Effector memory CD4-positive, alpha-beta T cell (primary cell): ENCODE measurements at places on chromosomes 1 and 21.

- DNase-seq: no peak
Observed at GRCh38 chr1:186178426-186179043, 196.5 kb downstream of the TPR start.

GRCh38 chr21:17438635-17439034 lies 74.2 kb upstream of the CXADR start:
- no peak for DNase-seq

DNA sequence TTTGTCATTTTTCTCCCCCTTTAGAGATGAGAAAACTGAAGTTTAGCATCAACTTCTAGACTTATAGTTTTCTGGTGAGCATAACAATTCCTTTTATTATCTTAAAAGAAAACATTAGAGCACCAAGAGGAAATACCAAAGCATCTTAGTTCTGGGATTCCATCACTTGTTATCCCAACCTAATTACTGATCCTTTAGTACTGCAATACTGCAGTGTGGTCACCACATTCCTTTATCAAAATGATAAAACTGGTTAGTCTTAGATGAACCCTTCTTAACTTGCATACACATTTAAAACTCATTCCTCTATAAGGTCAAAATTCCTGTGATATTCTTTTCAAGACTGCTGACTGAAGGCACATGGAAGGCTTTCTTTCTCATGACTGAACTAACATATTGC lies 23.1 kb downstream of the SOD1 start:
- no peak for DNase-seq

DNA sequence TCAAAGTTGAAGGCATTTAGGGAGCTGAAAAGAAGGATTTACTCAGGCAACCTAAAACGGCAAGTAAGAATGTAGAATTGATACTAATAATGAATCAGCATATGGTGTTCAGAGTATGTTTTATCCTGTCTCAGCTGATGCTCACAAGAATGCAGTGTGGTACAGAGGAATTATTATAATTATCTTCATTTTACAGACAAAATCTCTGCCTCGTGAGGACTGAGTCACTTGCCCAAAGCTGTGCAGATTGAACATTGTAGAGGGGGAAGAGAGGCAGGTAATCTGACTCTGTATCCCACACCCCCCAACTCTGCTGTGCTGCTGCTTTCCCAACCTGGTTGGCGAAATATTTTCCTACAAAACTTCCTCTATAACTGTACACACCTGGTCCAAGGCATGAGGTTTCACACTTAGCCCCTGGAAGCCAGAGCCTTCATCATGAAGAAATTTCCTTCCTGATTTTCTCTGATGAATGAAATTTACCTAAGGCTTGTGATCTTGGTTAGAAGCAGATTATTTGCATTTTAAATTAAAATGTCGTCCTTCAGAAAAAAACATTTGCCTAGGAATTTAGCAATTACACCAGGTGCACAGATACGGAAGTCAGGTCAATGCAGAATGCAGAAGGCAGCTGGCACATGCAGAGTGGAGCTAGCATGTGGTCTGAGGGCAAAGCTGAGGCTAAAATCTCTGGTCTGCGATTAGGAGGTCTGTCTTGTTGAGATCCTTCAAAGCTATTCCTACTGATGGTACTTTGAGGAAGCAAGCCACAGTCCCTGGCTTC lies 52.8 kb downstream of the DPT start:
- DNase-seq: no peak

GRCh38 chr1:204288021-204288588 lies 71.6 kb downstream of the PLEKHA6 start:
- no peak for DNase-seq

DNA sequence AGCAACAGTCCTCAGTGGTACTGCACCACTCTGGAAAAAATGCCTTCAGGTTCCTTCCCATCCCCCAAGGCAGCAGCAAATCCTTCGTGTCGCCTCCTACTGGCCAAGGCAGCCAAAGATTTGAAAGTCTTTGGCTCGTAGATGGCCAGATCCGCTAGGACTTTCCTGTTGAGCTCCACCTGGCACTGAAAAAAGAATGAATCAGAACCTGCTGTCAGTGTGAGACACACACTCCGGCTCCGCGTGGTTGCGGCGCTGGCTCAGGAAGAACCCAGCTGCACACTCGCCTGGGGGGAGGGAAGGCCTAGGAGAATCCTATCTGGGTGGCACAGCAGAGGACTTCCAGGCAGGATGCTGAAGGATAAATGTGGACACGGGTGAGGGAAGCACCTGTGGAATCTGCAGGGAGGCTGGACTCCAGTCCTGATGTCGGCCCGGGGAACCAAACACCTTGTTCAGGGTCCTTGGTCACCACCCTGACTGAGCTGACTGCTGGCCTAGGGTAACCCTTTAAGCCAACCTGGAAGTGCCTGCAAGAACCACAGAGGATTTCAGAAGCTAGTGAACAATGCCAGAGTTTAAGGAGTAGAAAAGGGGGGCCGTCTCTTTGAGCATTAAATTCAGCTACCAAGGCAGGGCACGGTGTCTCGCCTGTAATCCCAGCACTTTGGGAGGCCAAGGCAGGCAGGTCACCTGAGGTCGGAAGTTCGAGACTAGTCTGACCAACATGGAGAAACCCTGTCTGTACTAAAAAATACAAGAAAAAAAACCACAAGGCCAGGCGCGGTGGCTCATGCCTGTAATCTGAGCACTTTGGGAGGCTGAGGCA lies 3.2 kb upstream of the CCNL2 start:
- no peak for DNase-seq

GRCh38 chr21:44550807-44551206 lies 498 bp downstream of the KRTAP10-2 start:
- no peak for DNase-seq

DNA sequence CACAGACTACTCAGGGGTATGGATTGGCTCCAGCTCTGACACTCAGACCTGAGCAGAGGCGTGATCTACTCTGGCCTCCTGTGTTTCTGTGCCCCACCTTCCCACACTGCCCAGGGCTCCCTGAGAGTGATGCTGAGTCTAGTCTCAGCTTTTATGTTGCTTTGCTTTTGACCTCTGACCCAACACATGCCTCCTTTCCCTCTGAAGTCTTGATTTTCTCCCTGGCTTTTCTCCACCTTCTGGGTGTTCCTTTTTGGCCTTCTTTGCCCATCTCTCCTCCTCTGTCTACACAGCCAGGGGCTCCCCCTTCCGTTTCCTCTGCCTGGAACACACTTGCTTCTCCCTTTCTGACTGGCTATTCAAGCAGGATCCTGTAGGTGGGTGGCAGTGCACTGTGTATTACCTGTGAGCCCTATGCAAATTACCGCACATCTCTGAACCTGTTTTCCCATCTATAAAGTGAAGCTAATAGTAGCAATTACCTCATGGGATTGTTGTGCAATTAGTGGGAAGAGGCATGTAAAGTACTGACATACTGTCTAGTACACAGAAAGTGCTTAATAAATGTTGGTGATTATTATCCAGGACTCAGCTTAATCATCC lies 13.7 kb upstream of the MEX3A start:
- no peak for DNase-seq

GRCh38 chr1:16441282-16441665 lies 750 bp downstream of the NECAP2 start:
- no peak for DNase-seq

GRCh38 chr1:210779269-210779668 lies 354.7 kb downstream of the KCNH1 start:
- DNase-seq: no peak

DNA sequence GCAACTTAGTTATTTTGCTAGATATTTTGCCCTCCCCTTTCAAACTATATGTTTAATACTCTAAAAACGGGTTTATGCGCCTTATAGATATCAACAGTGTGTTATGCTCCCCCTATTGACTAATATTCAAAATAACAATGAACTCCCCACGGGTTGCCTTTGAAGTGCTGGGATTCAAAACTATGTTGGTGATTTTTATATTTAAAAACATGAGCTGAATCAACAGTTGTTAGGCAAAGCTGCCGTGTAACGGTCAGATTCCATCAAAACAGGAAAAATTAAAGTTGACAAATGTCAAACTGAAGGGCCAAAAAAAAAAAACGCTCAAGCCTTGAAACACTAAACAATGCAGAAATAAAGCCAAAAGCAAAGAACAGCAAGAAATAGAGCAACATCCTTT lies 2.5 kb downstream of the TGFBR3 start:
- DNase-seq: no peak

DNA sequence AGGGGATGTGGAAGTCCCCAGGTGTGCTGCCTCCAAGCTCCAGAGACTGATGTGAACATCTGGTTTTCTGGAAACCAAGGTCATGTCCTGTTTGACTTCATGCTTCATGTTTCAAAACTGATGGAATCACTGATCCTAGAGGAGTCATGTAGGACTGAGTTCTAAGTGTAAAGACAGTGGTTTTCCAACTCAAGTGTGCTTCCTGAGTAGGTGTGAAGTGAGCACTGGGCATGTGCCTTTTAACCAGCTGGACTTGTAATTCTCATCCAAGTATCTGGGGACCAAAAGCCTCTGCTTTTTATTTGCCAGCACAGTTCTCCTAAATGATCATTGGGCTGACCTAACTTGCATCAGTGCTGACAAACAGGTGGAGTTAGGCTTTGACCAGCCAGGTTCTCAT lies 36.9 kb downstream of the ABCA4 start:
- no peak for DNase-seq

DNA sequence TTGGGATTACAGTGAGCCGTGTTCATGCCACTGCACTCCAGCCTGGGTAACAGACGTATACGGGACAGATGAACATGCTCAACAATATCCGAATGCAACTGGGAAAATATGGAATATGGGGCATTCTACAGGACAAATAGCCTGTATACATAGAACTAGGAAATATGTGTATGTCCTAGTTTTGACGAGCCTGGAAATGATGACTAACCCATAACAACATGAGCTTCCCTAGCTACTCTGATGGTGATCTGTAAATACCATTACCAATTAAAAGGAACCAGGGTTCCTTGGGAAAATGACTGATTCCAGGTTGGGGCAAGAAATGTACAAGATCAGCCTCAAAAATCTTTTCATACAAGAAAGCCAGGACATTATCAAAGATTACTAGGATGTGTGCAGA lies 42.8 kb upstream of the ARTN start:
- DNase-seq: no peak

DNA sequence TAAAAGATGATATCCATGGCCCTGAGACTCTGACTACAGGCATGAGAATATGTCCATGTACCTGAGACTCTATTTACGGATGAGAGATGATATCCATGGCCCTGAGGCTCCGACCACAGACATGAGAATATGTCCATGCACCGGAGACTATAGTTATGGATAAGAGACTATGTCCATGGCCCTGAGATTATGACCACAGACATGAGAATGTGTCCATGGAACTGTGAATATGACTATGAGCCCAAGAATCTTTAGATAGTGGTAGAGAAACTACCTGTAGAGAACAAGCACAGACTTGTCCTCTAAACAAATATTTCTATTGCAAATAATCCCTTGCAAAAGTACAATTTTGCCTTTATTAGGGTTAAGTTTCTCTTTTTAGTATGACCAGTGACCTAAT lies 263.2 kb downstream of the PCP4 start:
- no peak for DNase-seq

DNA sequence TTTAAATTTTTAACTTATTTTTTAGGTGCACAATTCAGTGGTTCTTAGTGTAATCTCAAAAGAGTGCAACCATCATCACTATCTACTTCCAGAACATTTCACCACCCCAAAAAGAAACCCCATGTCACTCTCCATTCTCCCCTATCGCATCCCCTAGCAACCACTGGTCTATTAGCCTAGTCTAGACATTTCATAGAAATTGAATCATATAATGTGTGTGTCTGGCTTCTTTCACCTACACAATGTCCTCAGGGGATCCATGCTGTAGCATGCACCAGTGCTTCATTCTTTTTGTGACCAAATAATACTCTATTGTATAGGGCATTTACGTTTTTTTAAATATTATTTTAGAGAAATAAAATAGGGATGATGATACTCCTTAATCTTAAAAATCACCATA lies 64.7 kb downstream of the JAK1 start:
- DNase-seq: no peak
